ENCODE measurements at places on chromosomes 5 and 9.

- peak; percentile 49 for DNase-seq
These were observed 60.1 kb downstream of the PTPDC1 start for GRCh38 chr9:94144394-94144793.

DNA sequence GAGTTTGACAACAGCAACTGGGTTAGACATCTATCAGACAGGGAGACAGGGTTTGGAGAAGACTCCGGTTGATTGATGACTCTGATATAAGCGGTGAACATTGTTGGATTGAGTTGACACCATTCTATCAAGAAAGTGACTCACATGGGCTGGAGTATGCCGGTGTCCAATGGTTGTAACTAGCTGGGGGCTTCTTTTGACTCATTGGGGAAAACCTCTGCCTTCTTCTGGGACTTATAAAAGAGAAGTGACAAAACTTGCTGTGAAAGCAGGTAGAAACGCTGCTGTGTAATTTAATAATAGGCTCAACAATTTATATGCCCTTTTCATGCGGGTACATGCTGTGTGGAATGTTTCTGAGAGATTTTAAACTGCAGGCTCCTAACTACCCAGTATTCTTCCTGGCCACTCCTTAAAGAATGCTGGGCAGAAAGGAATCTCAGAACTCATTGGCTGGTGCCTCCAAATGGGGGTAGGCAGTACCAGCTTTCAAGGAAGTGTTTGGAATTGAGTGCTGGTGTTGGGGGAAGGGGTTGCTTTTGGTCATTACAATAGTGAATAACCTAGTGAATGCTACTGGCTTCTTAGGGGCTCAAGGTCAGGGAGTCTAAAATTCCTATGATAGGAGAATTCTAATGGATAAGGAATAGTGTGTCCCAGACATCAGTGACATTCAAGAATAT lies 43.9 kb downstream of the FYB1 start:
- no peak for DNase-seq

- DNase-seq: no peak
These were observed 10.5 kb downstream of the GLRX start for GRCh38 chr5:95812074-95812471.

GRCh38 chr5:367358-368130 lies 46.0 kb downstream of the AHRR start:
- no peak for DNase-seq

DNA sequence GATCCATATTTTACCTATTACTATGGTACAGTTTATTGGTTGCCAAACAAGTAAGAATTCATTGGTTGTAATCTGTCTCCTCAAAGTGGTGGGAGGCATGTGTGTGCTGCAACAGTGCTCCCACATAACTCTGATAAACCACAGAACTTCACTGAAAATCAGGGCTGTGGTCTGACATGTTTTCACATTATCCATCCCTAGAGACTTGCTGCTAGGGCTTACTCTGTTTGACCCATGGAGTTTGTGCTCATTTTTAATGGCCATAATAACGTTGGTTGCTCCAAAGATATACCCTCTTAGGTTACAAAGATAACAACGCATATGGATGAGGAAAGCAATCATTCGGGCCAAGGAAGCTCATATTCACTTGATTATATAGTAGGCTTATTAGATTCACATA lies 37.0 kb downstream of the HACD4 start:
- no peak for DNase-seq

- no peak for DNase-seq
These were observed 275.2 kb upstream of the IRX1 start for GRCh38 chr5:3320317-3320875.

- no peak for DNase-seq
These were observed 44.1 kb downstream of the PTPN3 start for GRCh38 chr9:109454041-109454440.

GRCh38 chr5:150481708-150481965 lies 26.3 kb upstream of the NDST1 start:
- DNase-seq: no peak

- DNase-seq: no peak
These were observed 20.0 kb upstream of the GDNF start for GRCh38 chr5:37859805-37860204.

Measured in kidney glomerular epithelial cell (primary cell).